ENCODE measurements at places on chromosomes 7 and 10.

DNA sequence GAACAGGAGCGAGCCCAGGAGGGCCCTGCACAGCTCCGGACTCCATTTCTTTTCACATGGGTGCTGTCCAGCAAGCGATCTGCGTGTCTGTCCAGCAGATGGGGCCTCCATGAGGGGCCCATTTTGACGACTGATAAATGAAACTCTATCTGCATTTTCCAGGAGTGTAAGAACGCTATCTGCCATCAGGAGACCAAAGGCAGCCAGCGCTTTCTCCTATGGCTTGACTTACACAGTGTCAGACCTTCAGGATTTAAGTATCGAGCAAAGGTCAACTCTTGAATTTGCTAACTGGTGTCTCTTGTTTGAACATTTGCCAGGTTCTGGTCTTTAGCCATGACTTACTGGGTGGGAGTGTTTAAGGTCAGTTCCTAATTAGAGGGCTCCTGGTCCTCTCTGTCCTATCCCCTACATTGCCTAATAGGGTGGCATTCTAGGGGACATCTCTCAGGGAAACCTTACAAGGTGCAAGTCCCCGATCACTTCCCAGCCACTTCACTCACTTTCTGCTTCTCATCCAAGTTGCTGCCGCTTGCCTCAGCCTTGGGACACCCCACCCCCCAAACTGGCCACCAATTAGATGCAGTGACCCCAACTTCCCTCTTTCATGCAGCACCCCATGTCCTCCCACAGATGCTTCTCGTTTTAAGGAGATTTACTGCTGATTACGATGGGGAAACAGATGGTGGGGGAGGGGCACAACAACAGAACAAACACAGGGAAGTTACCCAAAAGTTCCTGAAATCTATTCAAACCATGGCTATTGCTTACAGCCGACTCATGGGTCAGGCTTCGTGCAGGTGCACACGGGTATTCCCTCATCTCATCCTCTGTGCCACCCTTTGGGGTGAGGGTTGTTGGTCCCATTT, 20.0 kb downstream of the VSIR start:
- DNase-seq: no peak

- no peak for DNase-seq
These were observed 84.4 kb downstream of the DNAJC1 start for GRCh38 chr10:21919117-21919516.

DNA sequence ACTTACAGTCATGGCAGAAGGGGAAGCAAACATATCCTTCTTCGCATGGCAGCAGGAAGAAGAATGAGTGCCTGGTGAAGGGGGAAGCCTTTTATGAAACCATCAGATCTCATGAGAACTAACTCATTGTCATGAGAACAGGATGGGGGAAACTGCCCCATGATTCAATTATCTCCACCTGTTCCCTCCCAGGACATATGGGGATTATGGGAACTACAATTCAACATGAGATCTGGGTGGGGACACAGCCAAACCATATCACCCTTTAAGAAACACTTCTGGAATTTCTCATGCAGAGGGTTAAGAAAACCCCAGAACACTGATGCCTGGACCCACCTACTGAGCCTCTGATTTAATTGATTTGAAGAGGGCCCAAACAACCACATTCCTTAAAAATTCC, 63.3 kb upstream of the DNAJB12 start:
- DNase-seq: no peak

GRCh38 chr7:115113776-115114175, 191.9 kb downstream of the MDFIC start:
- no peak for DNase-seq

GRCh38 chr10:2030046-2030445, 292.7 kb upstream of the ADARB2 start:
- DNase-seq: no peak

DNA sequence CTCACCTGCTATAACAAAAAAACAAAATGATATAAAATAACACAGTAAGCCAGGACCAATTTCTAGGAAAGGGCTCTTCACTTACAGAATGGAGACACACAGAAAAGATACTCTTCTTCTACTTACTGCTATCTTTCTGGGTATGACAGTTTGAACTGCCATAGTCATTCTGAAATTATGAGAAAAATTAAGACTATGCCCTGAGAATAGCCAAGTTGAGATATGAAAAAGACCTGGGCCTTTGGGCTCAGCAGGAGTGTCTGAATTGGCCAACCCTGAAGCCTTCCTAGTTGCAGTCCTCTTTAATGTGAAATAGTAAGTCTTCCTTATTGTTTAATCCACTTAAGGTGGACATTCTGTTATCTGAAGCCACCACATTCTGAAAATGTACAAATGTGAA, 519.5 kb downstream of the GRID1 start:
- no peak for DNase-seq

GRCh38 chr10:123039632-123039930, 30.8 kb downstream of the ACADSB start:
- DNase-seq: no peak

- DNase-seq: no peak
These were observed 173.0 kb upstream of the LANCL2 start for GRCh38 chr7:55191926-55192692.

GRCh38 chr10:96833220-96834001, 1.3 kb downstream of the LCOR start:
- DNase-seq: no peak

- DNase-seq: no peak
These were observed 40.6 kb downstream of the MGAM2 start for GRCh38 chr7:142152076-142152475.

DNA sequence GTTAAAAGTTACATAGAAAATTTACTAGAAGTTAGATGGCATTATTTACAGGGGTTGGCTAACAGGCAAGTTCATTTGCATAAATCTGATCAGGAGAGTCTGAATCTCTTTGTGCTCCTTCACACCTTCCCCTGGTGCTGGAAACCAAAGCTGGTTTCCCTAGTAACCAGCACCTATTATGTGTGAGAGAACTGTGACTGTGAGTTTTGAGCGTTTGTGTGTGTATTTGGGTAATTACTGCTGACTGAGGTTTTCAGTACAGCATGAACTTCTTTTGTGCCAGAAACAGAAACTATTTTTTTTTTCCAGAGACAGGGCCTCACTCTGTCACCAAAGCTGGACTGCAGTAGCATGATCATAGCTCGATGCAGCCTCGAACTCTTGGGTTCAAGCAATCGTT, 10.3 kb upstream of the IFIT1B start:
- DNase-seq: no peak

GRCh38 chr10:125008689-125009638, 67.0 kb downstream of the ZRANB1 start:
- DNase-seq: no peak

GRCh38 chr10:114103284-114103683, 59.6 kb downstream of the ADRB1 start:
- DNase-seq: no peak

DNA sequence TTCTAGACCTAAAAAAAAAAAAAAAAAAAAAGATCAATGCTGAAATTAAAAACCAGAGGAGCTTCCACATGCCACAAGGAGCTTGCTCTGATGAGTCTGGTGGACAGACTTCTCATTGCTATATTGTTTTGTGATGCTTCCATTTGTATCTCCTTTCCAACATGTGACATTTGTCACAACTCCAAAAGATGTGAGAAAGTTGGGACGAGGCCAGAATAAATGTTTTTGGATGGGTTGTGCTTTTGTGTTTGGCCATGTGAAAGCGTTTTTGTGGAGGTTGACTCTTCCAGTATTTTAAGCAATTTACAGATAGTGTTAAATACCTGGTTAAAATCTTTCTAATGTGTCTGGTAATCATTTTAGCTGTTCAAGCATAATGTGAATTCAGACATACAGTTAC, 280.1 kb downstream of the SKAP2 start:
- no peak for DNase-seq

DNA sequence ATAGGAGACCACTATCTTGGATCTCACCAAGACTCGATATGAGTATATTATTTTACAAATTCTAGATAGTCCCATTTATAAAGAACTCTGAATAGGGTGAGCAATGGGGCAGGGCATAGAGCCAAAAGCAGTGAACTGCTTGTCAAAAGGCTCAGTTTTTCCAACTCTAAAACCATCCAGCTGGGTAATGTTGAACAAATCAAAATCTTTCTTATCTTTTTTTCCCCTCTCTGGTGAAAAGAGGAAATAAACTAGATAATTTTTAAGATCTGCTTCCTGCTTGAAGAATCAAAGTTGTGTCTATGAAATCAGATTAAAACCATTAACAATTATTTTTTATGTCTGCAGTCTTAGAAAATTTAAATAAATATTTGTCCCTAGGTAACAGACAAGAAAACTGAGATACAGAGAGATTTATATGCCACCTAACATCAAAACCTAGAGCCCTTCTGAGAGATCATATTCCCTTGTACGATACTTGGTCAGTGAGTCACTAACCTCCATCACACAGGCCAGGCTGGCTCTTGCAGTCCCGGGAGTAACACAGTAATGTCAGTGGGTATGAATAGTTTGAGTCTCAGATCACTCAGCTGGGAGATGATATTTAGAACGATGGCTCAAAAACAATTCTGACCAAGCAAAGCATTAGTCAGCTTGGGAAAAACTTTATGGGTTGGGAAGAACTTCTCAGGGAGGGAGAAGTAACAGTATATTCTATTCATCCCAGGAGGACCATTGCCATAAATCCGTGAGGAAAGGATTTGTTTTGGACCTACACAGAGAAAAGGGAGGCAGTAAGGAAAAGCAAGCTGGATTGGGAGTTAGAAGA, 178.8 kb downstream of the REEP3 start:
- no peak for DNase-seq

- DNase-seq: no peak
These were observed 36.0 kb downstream of the CLIP2 start for GRCh38 chr7:74325210-74325565.

DNA sequence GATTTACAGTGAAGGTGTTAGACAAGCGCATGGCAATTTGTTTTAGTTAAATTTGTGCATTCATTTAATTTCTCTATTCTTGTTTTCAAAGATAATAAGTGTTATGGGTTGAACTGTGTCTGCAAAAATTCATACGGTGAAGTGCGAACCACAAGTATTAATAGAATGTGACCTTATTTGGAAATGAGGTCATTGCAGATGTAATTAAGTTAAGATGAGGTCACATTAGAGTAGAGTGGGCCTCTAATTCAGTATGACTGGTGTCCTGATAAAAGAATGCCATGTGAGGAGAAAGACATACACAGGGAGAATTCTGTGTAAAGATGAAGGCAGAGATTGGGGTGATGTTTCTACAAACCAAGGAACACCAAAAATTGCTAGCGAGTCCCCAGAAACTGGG, 158.8 kb upstream of the SEMA3E start:
- DNase-seq: no peak

- peak; percentile 14 for DNase-seq
These were observed 3.1 kb upstream of the STK32C start for GRCh38 chr10:132310701-132311337.

- DNase-seq: peak; percentile 47
These were observed 2.4 kb upstream of the EGR2 start for GRCh38 chr10:62818426-62819011.

GRCh38 chr7:64882341-64883112, 20.5 kb upstream of the ZNF273 start:
- DNase-seq: no peak

- DNase-seq: no peak
These were observed 86.1 kb upstream of the CHST15 start for GRCh38 chr10:124179308-124180043.

- no peak for DNase-seq
These were observed 401.8 kb downstream of the ADRA2A start for GRCh38 chr10:111478651-111479050.

DNA sequence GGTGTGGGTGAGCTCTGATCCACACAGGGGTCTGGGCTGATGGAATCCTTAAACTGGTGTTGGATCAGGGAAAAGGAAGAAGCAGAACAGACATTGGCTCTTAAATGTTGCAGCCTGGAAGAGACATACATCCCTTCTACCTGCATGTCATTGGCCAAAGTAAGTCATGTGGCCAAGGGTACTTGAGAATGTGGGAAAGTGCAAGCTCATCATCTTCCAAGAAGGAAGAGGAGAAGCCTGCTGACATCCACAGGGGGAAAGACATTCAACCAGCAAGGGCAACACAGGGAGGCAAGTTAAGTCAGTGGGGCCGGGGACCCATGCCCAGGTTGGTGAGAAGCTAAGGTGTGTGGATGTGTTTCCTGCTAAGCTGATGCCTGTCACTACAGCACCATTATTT, 272.8 kb upstream of the MKI67 start:
- no peak for DNase-seq

- DNase-seq: no peak
These were observed 150.2 kb downstream of the GNAI1 start for GRCh38 chr7:80284855-80285254.

- no peak for DNase-seq
These were observed 173.5 kb downstream of the KCNMA1 start for GRCh38 chr10:77463967-77464745.

- peak; percentile 74 for DNase-seq
These were observed 28.9 kb downstream of the SKIDA1 start for GRCh38 chr10:21496343-21497176.

- no peak for DNase-seq
These were observed 154.6 kb upstream of the POT1 start for GRCh38 chr7:125084196-125084595.

- DNase-seq: no peak
These were observed 51.5 kb upstream of the RABGEF1 start for GRCh38 chr7:66689081-66689480.

DNA sequence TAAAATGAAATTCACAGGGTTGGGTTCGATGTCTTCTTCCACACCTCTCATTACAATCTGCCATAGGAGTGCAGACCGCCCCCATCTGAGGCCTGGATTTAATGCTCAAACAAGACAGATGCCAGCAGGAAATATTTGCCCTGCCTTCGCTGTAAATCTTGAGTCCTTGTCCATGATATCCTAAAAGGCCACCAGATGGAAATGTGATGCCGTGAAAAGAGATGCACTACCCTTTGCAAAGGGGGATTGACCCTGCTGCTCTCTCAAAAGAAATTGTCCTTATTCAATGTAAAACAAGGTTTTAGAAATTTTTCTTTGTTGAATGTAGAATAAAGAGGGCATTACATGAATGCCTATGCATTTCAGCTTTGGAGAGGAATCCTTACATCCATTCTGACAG, 37.5 kb downstream of the AGAP4 start:
- no peak for DNase-seq

- no peak for DNase-seq
These were observed 166.7 kb downstream of the CDC14C start for GRCh38 chr7:49091089-49091488.

- no peak for DNase-seq
These were observed 745.2 kb downstream of the SUGCT start for GRCh38 chr7:40879941-40880543.

DNA sequence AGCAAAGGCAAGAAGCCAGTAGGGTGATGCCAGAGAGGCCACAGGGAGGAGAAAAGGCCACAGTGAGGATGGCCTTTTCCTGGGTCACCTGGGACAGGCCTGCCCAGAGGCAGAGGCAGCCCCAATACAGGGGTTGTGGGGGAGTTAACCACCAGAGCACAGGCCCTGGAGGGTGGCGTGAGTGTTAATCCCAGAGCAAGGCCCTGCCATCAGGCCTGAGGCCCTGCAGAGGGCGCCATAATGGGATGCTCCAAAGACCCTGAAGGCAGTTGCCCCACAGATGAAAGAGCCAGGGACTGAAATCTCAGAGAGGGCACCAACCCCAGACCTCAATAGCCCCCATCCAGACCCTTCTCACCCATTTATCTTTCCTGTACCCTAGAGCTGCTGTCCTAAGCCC, 23.9 kb downstream of the SLC13A4 start:
- no peak for DNase-seq

- no peak for DNase-seq
These were observed 81.3 kb downstream of the OSBPL3 start for GRCh38 chr7:24898691-24899090.

All from activated naive CD4-positive, alpha-beta T cell treated with anti-CD3 and anti-CD28 coated beads, Interleukin-2, amount 10 ng/mL, durations not matched to agents 7 days and 5 days (primary cell).